ENCODE measurements at places on chromosomes 5 and 9.

- DNase-seq = no peak
Measured at GRCh38 chr5:94345257-94345656, 273.1 kb downstream of the KIAA0825 start.

GRCh38 chr5:57783693-57784092 is 301.1 kb upstream of the ACTBL2 start:
- no peak for DNase-seq

DNA sequence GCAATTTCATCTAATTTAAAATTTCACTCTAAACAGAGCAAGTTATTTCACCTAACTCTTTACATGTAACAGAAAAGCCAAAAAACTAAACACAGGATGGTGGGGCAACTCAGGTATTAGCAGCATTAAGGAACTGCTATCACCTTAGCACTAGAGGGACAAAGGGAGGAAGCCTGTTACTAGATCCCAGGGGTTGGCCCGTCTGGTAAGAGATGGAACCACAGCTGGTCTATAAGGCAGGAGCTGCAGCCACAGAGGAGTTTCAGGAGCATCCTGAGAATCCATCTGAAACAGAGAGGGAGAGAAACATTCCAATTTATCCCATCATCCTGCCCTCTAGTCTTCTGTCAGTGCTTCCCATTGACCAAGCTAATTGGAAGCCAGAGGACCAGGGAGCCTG is 300.3 kb downstream of the MRPS30 start:
- no peak for DNase-seq

- no peak for DNase-seq
Measured at GRCh38 chr9:113502427-113503034, 39.0 kb downstream of the RGS3 start.

- no peak for DNase-seq
Measured at GRCh38 chr5:96058084-96058483, 96.4 kb upstream of the ELL2 start.

DNA sequence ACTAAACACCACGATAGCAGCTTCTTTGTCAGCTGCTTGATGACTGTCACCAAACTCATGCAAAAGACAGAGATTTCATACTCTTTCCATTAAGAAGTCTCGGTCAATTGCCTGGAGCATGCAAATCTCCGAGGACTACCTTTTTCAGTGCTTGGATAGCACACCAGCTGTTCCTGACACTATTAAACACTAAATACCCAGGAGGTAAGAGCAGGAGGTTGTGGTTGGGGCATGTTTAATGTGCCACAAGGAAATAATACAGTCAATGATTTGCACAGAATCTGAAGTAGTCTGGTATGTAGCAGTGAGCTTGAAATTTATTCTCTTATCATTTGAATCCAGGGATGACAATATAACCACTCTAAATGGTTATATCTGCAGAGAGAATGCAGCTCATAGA is 996.2 kb downstream of the CDH12 start:
- DNase-seq = no peak

DNA sequence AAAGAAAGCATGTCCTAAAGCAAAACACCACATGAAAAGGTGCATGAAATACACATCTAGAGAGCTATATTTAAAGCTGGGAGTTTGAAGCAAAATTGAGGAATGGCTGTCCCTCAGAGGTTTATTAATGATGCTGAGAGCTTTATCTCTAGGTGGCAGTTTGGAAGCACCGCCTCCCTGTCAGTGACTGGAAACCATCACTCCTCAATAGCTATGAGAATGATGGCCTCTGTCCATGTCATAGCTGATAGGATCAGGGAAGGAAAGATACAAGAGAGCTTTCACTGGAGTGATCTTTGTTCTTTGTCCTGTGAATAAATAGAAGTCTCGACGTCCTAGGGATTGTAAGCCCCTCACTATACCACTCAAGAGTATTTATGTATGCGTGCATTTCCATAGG is 110.5 kb downstream of the NUDT12 start:
- DNase-seq = no peak

GRCh38 chr9:112629671-112630485 is 88.0 kb downstream of the INIP start:
- DNase-seq = no peak

DNA sequence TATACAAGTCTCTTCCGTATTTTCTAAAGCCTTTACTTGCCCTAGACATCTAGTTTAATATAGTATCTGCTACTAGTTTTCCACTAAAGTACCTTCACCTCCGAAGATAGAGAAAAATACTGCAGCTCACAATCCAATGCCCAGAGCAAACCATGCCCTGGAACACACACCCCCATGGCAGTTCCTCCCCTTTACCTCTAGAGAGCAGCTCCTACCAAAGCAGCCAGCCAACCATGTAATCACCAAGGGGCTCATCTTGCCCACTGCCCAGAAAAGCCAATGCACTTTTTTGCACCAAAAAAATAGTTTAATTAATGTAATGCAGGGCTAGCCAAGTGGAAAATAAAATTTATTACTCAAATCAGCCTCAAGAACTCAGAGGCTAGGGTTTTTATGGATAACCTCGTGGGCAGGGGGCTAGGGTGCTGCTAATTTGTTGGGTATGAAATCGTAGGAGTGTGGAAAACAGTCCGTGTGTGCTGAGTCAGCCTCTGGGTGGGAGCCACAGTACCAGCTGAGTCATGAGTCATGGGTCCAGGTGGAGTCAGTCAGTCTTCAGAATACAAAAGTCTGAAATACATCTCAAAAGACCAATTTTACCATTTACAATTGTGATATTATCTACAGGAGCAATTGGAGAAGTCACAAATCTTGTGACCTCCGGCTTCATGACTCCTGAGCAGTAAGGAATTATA is 120.1 kb upstream of the ACO1 start:
- DNase-seq = no peak

GRCh38 chr9:114096041-114096511 is 3.0 kb downstream of the KIF12 start:
- no peak for DNase-seq

GRCh38 chr9:133955821-133956411 is 36.2 kb downstream of the VAV2 start:
- no peak for DNase-seq

DNA sequence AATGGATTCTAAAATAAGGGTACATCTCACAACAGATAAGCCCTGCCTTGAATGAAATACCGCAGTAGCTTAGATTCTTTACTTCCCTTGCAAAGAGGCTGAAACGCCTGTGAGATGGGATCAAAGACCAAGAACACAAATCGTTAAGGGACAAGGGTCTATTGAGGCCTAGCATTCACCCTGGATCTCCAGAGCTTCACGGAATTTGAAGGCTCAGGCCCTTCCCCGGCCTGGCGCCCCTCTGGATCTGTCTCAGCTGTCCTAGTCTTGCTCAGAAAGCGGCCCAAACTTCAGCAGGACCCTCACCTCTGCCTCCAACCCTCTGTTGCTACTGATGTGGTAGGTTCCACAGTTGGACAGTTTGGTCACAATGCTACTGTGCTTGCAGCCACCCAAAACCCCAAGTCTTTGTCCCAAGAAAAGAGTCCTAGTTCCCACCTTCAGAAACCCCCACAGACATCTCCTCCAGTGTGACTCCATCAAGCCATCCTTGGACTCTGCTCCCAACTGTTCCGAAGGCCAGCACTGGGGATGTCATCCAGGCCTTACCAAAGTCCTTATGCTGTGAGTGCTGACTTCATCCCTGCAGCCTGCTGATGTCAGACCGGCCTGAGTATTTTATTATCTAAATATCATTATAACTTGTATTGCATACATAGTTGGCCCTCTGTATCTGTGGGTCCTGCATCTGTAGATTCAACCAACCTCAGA is 9.4 kb downstream of the CORO2A start:
- DNase-seq = no peak

DNA sequence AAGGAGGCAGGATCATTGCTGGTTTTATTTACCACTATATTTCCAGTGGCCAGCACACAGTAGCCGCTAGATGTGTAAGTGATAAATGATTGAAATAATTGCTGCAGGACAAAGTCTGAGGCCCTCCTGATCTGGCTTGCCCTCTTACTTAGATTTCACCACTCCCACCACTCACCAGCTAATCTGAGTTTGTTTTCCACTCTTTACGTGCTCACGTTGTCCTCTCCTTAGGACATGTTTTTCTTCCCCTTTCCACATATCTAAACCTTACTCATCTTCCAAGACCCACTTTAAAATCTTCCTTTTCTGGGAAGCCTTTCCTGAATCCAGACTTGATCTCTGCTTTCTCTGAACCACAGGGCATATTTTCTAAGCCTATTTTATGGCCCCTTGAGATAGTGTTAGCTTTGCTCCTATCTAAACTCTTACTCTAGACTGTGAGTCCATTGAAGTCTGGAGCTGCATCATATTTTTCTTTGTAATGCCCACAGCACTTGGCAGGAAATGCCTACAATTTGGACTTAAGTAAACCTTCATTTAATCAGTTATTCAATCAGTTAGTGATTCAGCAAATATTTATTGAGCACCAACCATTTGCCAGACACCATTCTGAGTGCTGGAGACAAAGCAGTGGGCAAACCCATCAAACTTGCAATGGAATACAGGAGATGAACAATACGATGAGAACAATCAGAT is 2.4 kb downstream of the TLR4 start:
- no peak for DNase-seq

- DNase-seq = no peak
Measured at GRCh38 chr5:74356009-74356695, 284.4 kb downstream of the ENC1 start.

- DNase-seq = no peak
Measured at GRCh38 chr5:111699976-111700375, 57.0 kb downstream of the NREP start.

GRCh38 chr5:178182158-178182876 is 4.9 kb downstream of the GMCL2 start:
- DNase-seq = no peak

- no peak for DNase-seq
Measured at GRCh38 chr9:122996586-122996985, 36.9 kb upstream of the GPR21 start.

- no peak for DNase-seq
Measured at GRCh38 chr5:40483316-40483715, 196.4 kb upstream of the PTGER4 start.

DNA sequence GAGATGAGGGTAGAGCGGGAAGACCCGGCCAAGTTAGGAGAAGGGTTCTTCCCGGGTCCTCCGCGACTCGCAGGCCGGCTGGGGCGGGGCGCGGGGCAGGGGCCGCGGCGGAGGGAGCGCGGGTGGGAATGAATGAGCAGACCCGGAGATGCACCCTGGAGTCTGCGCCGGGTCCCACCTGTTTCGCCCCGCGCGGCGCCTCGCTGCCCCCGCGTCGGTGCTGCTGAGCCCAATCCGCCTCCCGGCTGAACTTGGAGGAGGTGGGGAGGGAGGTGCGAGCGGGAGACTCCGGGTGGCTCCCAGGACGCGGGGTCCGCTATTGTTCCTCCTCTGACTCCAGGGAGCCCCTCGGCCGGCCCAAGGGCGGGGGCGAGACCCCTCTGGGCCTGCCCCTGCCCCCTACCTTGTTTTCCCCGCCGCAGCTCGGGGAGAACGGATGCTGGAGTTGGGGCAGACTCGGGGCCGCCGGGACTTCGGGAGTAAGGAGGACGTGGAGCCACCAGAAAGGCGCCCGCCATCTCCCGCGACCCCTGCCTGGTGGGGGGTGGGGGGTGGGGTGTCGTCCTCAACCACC is 659 bp downstream of the RAI14 start:
- DNase-seq = no peak

DNA sequence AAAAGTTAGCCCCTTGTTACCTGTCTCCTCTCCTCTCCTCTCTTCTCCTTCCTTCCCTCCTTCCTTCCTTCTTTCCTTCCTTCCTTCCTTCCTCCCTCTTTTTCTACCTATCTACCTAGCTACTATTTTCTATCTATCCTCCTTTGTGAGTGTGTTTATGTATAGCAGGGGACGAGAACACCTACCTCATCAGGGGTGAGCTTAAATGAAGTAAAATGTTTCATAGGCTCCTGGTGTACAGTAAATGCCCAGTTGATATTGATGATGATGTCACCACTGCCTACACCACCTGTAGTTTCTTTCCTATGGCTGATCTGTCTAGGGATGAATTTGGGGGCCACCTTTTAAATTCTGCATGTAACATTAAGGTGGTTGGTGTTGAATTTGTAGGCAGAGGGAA is 4.3 kb downstream of the SPIN1 start:
- no peak for DNase-seq

- no peak for DNase-seq
Measured at GRCh38 chr9:105333076-105333475, 88.6 kb downstream of the SLC44A1 start.

- peak; percentile 8 for DNase-seq
Measured at GRCh38 chr9:73081979-73082657, 69.5 kb upstream of the ANXA1 start.

DNA sequence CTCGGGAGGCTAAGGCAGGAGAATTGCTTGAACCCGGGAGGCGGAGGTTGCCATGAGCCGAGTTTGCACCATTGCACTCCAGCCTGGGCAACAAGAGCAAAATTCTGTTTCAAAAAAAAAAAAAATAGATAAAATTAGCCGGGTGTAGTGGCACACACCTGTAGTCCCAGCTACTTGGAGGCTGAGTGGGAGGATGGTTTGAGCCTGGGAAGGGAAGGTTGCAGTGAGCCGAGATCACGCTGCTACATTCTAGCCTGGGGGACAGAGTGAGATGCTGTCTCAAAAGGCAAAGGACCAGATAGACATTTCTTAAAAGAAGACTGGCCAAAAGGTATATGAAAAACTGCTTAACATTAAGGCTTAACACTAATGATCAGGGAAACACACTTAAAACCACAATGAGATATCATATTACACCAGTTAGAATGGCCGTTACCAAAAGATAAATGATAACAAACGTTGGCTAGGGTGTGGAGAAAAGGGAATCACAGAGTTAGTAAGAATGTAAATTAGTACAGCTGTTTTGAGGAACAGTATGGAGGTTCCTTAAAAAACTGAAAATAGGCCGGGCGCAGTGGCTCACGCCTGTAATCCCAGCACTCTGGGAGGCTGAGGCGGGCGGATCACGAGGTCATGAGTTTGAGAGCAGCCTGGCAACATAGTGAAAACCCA is 10.1 kb upstream of the MARVELD2 start:
- DNase-seq = no peak

GRCh38 chr9:117555964-117556629 is 141.2 kb upstream of the ASTN2 start:
- DNase-seq = no peak

DNA sequence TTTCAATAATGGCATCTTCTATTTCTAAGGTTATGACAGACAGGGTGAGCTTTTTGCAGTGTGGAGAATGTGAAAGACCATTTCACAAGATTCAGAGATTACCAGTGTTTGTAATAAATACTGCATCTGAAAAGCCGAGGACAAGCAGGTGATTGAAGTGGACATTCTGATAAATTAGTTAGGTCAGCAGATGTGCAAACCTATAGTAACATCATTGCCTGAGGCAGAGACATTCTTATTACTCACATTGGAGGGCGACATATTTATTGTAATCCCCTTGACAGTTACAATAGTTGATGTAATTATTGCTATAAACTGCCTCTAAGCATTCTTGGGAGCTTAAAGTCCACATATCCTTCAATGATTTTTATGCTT is 3.3 kb downstream of the RASGRF2 start:
- no peak for DNase-seq

Measured in fibroblast of skin of left biceps (primary cell).